ENCODE measurements at places on chromosomes 2 and 18.

DNA sequence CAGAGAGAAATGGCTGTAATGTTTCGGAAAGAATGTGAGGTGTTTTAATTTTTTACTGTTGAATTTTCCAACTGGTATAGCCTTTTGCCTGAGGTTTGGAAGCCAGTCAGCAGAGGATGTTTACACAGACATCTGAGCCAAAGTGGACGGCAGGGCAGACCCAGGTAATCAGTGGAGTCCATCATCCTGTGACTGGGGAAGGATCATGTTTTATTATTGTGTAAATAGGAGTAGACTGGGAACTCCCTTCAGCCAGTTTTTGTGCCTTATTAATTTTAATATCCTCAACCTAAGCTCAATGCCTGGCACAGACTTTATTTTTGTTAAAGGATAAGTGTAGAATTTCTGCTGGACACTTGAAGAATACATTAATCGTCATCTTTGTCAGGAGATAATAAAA lies 142.0 kb upstream of the GAREM1 start:
- DNase-seq, result no peak

GRCh38 chr18:63366213-63367052 lies 573 bp downstream of the KDSR start:
- DNase-seq, result peak; percentile 82

- DNase-seq, result peak; percentile 16
Measured at GRCh38 chr2:109525836-109526235, 87.9 kb downstream of the SEPTIN10 start.

- DNase-seq, result peak; percentile 44
Measured at GRCh38 chr2:54960164-54960563, 90.1 kb downstream of the RTN4 start.

DNA sequence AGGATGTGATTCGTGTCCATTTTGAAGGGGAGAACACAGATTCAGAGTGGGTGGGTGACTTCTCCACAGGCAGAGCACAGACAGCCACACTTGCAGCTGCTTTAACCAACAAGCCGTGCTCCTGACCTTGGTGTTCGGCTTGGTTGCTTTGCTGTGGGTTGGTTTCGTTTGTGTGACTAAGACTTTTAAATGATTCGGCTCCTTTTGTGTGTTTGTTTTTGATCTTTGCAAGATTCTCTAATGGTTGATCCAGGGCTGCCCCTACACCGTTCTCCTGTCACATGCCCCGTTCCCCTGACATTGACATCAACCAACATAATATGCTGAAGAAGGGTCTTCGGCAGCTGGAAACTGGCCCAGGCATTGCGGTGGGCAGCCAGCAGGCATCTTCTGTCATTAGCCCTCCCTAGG lies 95.9 kb upstream of the MBOAT2 start:
- peak; percentile 23 for DNase-seq

GRCh38 chr2:233882353-233882752 lies 14.2 kb upstream of the MSL3B start:
- DNase-seq, result no peak

GRCh38 chr2:47152803-47153202 lies 2.3 kb downstream of the STPG4 start:
- DNase-seq, result no peak

DNA sequence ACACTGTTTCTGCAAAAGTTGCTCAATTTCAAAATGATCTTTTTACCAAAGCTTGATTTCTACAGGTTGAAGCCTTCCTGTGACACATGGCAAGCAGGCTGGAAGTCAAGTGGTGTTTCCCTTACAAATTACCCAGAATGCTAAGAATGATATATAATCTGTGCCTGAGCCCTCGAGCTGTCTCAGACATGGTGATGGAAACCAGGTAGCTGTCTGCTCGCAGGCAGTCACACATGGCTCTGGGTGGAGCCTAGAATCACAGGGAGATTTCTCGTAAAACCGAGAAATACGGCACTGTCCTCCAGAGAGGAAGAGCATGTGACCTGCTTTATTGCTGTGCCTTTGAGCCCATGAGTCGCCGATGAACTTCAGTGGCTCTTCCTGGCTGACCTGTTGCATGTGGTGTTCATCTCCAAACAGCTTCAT lies 392.9 kb downstream of the ZNF521 start:
- no peak for DNase-seq

DNA sequence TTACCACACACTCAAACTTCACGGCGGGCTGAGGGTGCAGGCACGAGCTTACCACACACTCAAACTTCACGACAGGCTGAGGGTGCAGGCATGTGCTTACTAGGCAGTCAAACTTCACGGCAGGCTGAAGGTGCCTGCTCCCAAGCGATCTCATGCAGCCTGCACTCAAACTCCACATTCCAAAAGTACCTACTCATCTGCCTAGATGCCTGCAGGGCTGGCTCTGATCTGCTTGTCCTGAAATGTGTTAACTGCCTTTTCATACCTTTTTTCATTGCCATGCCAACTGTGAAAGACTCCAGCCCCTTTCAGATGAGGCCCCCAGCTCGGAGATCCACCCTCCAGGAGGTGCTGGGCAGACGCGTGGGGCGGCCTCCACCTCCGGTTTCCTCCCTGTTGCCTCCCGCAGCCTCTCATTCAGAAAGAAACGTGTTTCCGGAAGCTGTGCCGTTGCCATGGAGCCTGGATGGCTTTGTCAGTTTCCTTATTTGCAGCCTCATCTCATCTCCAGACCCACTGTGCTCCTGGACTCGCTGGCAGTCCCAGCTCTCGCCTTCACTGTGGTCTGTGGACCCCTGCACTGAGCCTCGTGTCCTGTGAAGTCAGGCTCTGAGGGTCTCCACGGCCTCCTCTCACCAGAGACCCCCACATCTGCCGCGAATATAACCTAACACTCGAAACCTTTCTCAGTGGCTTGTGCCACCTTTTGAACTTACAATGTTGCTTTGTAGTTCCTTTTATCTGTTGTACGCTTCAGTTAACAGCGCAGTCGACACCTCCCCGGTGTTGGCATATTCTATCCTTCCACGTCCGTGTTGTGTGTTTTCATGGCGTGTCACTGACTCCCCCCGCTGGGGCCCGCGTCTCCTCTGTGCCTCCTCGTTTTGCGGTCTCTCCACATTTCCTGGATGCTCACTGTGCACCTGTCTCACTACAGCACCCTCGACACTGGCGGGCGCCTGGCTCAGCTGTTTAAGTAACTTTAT lies 106.1 kb upstream of the ALKAL2 start:
- peak; percentile 48 for DNase-seq

GRCh38 chr2:36469710-36470109 lies 114.1 kb downstream of the CRIM1 start:
- DNase-seq, result no peak

DNA sequence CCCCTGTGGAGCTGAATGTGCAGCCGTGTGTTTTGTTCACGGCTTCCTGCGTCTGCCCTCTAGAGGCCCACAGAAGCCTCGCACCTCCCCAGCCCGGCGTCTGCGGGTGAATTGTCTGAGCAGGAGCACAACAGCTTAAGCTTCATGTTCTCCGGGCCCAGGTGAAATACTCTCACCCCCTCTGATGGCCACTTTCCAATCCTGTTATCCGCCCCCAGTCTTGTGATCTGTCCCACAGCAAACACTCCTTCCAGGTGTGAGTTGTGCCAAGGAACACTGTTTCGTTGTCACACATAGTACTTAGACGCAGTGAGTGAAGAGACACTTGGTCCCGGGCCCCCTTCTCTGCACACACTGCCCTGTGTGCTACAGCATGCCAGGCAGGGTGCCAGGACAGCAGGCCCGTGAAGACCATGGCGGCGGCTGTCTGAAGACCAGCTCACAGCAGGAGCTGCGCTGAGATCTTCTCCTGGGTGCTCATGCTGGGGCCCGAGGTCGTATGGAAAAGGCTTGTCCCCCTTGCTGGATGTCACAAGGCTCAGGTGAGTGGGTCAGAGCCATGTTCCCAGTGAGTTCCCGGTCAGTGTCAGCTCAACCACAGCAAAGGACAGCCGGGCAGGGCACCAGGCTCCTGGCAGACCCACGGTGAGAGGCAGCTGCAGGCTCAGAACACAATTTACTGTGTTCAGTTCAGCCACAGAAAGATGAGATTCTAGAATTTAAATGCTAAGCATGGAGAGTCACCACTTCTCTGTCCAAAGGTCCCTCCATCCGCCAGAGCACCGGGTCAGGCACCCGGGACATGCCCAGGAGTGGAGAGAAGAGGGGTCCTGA lies 6.8 kb upstream of the PXDN start:
- peak; percentile 85 for DNase-seq

GRCh38 chr18:44830581-44830980 lies 149.9 kb downstream of the SETBP1 start:
- DNase-seq, result no peak

GRCh38 chr2:8380026-8380425 lies 301.8 kb upstream of the ID2 start:
- DNase-seq, result no peak

DNA sequence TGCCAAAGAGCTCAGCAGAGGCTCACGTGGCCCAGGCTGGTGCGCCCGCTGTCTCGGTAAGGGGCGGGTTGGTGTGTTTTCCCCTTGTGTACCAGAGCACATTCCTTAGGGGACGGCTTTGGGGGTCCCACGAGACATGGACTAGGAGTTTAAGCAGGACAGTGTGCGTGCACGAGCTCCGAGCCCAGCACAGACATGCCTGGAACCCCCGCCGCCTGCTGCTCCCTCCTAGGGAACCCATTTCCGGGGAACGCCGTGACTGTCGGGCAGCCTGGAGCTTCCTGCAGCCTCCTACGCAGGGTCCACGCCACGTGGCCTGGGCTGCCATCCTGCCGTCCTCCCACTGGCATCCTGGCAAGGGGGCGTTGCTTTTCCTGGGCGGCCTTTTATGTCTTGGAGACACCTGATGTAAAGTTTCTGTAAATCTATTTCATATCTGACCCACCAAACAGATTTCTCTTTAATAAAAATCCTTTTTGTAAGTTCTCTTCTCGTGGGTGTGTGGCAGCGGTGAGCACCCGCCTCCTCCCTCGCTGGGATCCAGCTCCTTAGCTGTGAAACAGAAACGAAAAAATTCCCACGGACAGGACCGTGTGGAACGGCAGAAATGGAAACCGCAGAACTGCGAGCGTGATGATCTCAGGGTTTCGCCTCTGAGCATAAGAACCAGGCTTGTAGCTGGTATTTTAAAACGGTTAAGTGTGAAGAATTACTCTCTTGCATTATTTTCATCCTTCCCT lies 43.5 kb upstream of the KCNG2 start:
- DNase-seq, result no peak

DNA sequence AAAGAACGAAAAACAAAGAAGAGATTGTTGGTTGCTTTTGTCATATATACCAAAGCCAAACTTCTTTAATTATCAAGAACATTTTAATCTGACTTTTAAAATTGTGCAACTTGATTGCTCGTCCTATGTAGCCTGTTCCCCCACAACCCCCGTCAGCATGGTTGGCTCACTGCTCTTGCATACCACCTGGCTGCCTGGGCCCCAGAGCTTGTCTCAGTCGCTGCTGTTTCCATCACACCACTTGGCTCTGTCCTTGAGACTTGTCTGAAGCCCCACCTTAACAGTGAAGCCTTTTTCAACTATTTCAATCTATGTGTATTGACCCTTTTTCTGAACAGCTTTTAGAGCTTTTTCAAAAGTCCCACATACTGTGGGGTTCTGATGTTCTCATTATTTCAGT lies 270.8 kb downstream of the ZNF407 start:
- no peak for DNase-seq

- DNase-seq, result no peak
Measured at GRCh38 chr2:143588746-143589145, 459.5 kb downstream of the ARHGAP15 start.

DNA sequence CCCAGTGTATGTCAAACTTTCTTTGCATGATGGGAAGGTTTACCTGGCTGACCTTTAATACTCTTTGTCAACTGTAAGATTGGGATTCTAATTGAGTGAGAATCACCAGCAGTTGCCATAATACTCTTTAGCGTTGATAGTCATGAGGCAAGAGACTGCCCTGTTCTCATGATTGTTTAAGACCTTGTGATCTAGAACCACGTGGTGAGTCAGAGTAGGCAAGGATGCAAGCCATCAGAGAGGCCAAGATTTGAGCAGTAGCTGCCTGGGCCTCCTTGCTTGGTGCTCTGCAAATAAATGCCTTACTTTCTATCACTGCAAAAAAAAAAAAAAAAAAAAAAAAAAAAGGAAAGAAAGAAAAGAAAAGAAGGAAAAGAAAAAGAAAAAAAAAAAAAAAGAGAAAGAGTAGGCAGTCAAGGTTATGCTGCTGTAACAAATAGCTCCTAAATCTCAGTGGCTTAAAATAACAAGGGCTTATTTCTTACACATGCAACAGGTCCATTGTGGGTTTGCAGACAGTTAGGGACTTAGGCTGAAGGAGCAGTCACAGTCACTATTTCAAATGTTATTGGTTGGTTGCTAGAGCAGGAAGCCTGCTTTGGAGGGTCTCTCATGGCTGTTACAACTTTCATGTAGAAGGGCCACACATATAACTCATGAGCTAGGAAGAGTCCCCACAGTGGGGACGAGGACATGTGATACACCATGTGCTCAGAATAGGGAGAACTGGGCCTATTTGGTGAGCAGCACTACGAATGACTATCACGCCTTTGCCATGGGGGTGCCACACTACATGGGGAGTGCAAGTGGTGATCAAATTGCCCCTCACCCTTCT lies 21.7 kb downstream of the IL1R2 start:
- no peak for DNase-seq

GRCh38 chr2:240557101-240557751 lies 562 bp downstream of the ANKMY1 start:
- peak; percentile 70 for DNase-seq

GRCh38 chr2:216752855-216753505 lies 57.6 kb upstream of the IGFBP5 start:
- DNase-seq, result no peak

DNA sequence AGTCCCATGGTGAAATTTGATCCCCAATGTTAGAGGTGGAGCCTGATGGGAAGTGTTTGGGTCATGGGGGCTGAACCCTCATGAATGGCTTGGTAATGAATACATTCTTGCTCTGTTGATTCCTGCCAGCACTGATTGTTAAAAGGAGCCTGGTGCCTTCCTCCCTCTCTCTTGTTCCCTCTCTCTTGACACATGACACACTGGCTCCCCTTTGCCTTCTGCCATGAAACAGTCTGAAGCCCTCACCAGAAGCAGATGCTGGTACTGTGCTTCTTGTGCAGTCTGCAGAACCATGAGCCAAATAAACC lies 30.6 kb upstream of the EPC2 start:
- DNase-seq, result no peak

- DNase-seq, result no peak
Measured at GRCh38 chr18:1825296-1825695, 746.0 kb downstream of the METTL4 start.

DNA sequence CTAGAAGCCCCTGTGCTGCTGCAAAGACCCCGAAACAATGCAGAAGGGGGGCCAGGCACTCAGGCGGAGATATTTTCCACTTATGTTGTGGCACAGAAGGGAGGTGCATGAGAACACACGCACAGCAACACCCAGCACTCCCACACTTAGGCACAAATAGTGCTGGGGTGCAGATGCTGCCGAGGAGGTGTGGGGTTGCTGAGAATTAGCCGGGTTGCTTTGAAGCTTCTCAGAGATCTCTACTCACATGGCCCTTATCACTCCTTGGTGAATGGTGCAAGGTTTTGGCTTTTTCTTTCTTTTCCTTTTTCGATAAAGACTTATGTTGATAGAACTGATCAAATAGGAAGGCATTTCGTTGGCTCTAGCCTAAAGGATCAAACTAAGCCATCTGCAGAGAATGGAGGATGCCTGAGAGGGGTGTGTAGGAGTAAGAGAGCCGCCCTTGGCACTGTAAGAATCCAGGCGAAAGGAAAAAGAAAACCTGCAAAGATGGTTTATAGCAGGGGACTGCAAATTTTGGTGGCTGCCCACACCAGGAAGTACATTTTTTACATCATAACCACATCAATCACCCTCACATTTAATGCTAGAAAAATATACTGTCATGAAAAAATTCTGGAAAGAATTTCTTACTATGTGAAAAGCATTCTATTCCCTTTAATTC lies 27.9 kb upstream of the FHL2 start:
- no peak for DNase-seq
